Stimulated activated naive CD4-positive, alpha-beta T cell (primary cell): ENCODE measurements at places on chromosomes 13 and 19.
A peak's percentile ranks its signal among the peaks of the same experiment; 100 is the strongest.

GRCh38 chr13:31485183-31485582 is 254.1 kb upstream of the RXFP2 start:
- no peak for DNase-seq

DNA sequence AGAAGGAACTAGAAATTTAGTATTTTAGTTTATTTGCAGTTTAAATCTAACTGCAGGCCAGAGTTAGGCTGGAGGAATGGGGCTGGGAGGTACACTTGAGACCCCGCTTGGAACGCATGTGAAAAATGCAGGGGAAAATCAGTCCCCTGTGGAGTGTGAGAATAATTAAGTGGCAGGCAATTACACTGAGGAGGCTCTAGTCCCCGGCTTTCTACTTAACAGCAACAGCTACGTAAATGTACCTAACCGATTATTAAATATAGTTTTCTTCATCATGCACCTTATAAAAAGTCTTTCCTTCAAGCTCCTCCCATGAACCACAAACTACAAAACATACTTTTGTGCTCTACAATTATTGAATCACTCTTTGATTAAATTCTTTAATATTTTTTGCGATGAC is 804 bp downstream of the ZNF708 start:
- DNase-seq: no peak

DNA sequence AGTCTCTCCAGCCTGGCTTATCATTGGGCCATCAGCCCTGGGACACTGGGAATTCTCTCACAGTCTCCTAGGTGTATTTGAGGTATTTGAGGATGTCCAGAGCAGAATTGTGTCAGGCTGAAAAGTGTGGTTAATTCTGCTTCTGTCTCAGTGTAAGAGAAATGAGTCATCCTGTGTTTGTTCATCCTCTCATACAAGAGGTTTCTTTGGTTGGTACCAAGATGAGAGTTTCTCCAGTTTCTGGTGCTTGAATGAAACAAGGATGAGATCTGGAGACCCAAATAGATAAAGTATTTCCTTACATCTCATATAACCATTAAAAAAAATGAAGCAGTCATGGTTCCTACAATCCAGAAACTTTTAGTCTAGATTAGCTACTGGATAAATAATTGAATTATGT is 7.7 kb downstream of the ZNF253 start:
- no peak for DNase-seq

DNA sequence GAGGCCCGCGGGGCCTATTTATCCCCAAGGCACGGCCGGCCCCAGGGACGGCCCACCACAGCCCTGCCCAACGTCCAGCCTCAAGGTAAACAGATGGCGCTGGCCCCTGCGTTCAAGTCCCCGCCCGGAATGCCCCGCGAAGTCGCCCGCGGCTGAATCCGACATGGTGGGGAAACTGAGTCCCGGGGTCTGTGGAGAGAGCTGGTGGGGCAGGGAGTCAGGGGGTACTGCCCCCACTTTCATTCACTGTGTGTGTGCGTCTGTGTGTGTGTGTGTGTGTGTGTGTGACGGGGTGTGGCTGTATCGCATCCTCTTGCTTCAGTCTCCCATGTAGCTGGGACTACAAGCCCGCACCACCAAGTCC is 192 bp upstream of the COMP start:
- no peak for DNase-seq

DNA sequence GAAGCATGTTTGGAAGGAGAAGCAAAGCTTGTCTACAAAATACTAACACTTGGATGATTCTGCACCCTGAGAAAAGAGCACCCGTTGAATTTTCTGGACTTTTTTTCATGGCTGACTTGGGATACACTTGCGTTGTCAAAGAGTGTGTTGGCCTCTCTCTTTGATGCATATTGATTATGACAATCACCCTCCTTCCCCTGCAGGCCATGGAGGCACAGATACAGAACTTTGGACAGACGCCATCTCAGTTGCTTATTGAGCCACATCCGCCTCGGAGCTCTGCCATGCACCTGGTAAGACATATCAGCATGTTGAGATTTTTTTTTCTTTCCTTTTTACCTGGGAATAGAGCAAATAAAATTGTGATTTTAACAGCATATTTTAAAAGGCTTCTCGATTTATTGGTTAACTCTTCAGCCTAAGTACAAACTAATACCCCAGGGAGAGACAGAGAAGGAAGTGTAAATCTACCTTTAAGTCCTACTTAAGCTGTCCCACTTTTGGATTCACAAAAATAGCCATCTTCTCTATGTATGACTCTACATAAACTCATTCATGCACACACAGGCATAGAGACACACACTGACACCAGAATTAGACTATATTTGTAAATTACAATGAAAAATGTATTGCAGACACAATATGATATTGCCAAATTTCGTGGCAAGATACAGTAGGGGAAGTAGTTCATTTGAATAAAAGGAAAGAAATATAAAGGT is 169.7 kb upstream of the MAB21L1 start:
- DNase-seq: no peak

DNA sequence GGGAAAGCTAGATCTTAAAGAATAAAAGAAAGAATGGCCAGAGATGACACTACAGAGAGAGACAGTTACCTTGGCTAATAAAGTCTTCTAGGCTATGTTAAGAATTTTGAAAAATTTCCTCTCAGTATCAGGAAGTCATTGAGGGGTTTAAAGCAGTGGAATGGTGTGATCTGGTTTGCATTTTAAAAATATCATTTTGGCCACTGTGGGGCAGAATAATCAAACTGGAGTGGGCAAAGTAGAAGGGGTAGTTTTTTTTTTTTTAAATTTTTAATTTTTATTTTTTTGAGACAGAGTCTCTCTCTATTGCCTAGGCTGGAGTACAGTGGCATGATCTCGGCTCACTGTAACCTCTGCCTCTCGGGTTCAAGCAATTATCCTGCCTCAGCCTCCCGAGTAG is 4.4 kb upstream of the CNMD start:
- no peak for DNase-seq

- no peak for DNase-seq
Measured at GRCh38 chr13:30577401-30577852, 40.3 kb upstream of the USPL1 start.

GRCh38 chr19:17327654-17328516 is 6.8 kb downstream of the ANO8 start:
- peak; percentile 74 for DNase-seq

GRCh38 chr13:107867701-107868661 is 347.4 kb downstream of the LIG4 start:
- DNase-seq: no peak

- no peak for DNase-seq
Measured at GRCh38 chr13:25085125-25085742, 10.7 kb upstream of the PABPC3 start.

DNA sequence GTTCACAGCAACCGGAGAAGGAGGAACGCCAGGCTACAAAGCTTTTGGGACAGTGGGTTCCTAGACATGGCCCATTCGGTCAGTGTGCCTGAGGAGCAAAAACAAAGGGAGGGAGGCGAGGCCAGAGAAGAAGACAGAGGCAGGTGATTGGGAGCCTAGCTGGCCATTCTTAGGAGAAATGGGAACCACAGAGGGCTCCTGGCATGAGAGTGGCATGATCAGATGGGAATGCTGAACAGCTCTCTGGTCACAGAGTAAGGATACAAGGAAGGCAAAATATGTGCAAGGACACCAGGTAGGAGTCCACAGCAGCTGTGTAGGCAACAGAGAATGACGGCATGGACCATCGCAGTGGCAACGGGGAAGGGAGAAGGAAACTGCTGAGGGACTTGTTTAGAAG is 82.4 kb downstream of the EFNB2 start:
- DNase-seq: no peak

GRCh38 chr13:91167706-91168385 is 179.6 kb upstream of the MIR17HG start:
- DNase-seq: no peak

DNA sequence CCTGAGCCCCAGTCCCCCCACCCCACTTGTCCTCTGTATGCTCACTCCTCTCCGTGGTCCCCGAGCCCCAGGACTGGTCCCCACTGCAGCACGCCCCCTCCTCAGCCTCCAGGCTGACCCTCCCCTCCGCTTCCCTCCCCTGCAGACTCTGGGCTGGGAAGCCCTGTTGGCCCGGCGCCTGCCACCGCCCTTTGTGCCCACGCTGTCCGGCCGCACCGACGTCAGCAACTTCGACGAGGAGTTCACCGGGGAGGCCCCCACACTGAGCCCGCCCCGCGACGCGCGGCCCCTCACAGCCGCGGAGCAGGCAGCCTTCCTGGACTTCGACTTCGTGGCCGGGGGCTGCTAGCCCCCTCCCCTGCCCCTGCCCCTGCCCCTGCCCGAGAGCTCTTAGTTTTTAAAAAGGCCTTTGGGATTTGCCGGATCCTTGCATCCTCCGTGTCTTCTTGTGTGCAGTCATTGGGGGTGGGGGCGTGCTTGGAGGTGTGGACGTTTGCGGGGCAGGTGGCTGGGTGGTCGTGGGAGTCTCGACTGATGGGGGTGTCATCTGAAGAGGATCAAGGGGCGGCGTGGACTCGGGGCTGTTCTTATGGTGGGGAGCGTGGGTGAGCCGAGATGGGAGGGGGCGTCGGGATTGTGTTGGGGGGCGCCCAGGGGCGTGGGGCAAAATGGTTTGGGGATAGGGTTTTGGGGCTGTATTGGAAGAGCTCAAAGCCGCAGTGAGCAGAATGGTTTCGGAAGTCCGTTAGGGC is 3.5 kb downstream of the PTGER1 start:
- no peak for DNase-seq

GRCh38 chr19:19637186-19637522 is 6.3 kb downstream of the GMIP start:
- DNase-seq: no peak

GRCh38 chr13:114259974-114260373 is 21.4 kb upstream of the UPF3A start:
- no peak for DNase-seq
